Cortex of kidney (tissue), 1 donor: ENCODE measurements at places on chromosomes 12 and 14.

- no peak for DNase-seq
Measured at GRCh38 chr12:5656836-5657235, 224.9 kb downstream of the NTF3 start.

DNA sequence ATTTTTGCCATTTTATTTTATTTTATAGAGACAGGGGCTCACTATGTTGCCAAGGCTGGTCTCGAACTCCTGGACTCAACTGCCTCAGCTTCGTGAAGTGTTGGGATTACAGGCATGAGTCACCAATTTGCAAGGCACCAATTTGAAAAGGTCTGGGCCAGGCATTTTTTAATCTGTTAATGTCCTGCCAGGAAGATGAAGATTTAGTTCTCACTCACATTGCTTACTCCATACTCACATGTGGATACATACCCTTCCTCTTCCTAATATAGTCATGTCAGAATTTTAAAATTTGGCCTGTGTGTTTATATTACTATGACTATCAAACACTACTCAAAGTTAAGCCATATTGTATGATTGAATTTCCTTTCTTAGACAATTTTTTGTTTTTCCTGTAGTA is 15.3 kb upstream of the EML1 start:
- no peak for DNase-seq

DNA sequence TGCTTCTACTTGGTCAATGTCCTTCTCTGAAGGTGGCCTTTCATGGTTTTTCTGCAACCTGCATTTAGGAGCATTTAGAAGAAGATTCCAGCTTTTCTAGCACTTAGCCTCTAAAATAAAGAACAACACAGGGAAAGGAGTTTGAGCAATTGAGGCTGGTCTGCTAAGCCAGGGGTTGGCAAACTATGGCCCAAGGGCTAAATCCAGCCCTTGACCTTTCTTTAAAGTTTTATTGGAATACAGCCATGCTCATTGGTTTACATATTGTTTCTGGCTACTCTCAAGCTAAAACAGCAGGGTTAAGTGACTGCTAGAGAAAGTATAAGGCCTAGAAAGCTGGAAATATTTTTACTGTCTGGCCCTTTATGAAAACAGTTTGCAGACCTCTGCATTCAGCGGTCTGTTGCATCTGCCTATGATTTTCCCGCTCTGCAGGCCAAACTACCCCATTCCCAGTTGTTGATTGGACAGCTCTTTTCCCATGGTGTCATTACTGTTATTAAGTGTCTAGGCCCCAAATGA is 39.3 kb downstream of the SPRING1 start:
- DNase-seq, result no peak

GRCh38 chr14:70416338-70416724 is 559 bp downstream of the SYNJ2BP start:
- DNase-seq, result no peak

- DNase-seq, result no peak
Measured at GRCh38 chr12:53378222-53378621, 1.8 kb upstream of the SP1 start.

DNA sequence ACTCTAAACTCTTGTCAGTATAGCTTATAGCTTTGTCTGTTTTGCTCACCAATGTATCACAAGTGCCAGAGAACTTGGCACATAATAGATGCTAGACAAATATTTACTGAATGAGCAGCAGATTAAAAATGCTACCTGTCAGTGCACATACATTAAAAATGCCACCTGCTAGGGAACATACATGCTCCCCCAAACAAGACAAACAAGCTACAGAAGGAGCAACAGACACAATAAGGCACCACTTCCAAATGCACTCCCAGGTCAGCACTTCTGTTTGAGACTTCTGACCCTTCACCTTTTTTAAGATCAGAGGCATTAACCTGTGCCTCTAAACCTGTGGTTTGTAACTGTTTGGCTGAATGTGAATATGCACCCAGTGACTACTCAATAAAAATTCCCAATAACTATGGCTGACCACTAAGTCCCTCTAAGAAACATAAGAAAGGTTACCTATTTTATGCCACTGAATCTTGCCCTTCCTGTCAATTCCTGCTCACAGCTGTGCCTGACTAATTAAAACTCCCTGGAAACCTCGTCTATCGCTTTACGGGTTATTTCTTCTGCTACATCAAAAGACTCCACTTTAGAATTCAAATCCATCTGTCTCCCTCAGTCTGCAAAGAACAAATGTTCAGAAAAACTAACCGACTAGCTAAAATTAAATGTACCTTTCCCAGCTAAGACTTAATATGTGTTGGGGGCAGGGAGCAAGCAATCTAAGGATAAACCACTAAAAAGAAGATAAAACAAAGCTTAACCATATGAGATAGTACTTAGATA is 41.0 kb downstream of the HECTD4 start:
- no peak for DNase-seq

- no peak for DNase-seq
Measured at GRCh38 chr14:101707863-101708620, 53.5 kb upstream of the PPP2R5C start.
